ENCODE measurements at places on chromosomes 7 and 10.

GRCh38 chr7:143958781-143959180, 4.1 kb downstream of the OR2F1 start:
- no peak for DNase-seq

GRCh38 chr7:22725585-22725984, 1.4 kb upstream of the IL6 start:
- no peak for DNase-seq

DNA sequence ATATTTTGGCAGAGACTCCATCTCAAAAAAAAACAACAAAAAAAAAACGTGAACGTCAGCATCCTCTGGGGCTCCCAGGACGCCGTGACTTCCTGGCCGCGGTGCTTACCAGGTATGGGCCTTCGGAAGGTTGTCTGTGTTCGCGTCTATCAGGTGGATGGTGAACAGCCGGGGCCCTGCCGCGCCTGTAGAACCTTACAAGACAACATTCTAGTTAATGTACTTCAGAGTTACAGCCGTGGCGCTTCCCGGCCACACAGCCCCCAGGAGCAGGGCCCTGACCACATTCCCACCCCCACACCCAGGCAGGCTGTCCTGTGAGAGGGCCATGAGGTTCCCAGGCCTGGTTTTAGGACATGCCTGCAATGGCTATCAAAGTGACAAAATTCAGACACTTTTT, 111.0 kb downstream of the SMURF1 start:
- no peak for DNase-seq

GRCh38 chr7:4835398-4836205, 26.2 kb downstream of the PAPOLB start:
- DNase-seq: no peak

- DNase-seq: no peak
Measured at GRCh38 chr7:106659166-106659962, 1.6 kb downstream of the CCDC71L start.

GRCh38 chr10:52409195-52409594, 95.1 kb downstream of the DKK1 start:
- DNase-seq: no peak

- DNase-seq: no peak
Measured at GRCh38 chr7:157392256-157393037, 55.6 kb downstream of the DNAJB6 start.

- DNase-seq: no peak
Measured at GRCh38 chr7:74300926-74301325, 11.7 kb downstream of the CLIP2 start.

DNA sequence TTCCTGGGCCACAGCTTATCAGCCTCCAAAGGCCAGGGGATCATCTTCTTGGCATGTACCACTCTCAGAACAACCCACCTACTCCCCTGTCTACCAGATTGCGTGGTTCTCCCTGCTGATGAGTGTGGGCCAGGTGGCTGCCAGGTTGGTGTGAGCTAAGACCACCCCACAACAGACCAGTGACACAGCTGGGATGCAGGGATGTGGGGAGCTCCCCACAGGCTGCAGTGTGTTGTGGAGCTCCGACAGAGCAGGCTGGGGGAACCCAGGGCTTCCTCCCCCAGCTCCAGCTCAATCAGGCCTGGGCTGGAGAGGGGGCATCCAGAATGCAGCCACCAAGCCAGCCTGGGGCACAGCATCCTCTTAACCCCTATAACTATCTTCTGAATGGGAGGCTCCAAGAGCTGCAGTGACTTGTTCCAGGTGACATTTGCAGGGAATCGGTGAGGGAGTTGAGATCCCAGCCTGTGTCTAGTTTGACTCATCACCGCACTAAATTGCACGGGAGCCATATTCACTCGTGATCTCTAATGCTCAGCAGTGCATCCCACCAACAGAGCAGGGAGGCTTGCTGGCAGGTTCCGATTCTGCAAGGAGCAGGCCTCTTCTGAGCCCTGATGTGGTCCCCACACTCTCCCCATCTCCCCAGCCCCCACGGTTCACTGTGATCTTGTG, 596 bp upstream of the GDF2 start:
- DNase-seq: no peak

DNA sequence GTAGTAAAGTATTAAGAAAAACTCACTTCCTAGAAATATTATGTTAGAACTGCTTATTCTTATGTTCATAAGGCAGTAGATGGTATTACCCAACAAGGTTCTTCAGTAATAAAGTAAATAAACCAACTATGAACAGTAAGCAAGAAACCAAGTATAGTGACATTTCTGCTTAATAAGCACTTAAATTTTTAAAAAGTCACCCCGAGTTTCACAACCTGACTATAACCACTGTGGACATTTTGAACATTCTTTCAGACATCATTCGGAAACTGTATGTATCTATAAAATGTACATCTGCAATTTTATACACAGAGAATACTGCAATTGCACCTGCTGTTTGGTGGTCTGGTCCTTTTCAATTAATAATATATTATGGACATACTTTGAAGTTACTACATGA, 1073.6 kb downstream of the XPNPEP1 start:
- DNase-seq: no peak

GRCh38 chr7:72058579-72058978, 353.6 kb downstream of the CALN1 start:
- no peak for DNase-seq

DNA sequence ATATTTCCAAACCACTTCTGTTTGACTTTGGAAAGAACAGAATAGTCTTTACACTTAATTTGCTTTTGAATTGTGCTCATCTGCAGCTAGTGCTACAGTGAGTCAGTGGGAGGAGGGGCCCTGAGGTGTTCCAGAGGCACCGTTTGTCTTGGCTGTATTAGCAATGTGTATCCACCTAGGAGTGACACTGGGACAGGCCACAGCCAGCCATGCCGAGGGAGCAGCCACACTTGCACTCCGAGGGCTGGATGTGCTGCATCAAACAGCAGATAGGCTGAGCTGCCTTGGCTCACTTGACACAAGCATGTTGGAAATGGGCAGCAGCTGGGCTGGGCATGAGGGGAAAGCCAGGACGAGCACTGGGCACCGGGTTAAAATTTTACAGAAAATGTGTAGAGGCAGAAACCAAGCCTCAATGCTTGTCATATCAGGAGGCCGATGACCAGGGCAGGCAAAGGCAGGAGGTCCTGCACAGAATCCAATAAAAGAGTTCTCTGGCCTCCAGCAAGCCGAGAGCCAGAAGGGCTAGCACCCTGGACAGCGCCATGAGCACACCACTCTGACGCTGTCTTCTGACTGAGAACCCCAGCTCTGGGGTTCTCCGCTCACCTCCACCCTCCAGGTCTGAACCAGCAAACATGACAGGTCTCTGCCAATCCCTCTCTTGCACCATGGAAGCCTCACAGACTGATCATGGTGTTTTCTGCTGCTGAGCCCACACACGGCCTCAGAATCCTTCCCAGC, 163.3 kb downstream of the GRID1 start:
- DNase-seq: peak; percentile 44

DNA sequence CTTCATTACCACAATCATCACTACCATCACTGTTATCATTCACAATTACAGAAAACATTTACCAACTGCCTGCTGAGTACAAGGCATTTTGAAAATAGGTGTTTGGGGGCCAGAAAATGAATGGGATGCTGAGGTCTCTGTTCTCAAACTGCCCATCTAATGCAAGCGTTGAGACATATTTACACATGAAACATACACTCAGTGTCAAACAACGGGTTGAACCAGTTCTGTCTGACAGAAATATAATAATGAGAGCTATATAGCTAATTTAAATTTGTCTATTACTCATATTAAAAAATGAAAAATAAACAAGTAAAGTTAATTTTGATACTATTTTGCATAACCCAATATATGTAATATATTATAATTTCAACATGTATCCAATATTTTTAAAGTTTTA, 303.1 kb downstream of the KCNMA1 start:
- DNase-seq: no peak

DNA sequence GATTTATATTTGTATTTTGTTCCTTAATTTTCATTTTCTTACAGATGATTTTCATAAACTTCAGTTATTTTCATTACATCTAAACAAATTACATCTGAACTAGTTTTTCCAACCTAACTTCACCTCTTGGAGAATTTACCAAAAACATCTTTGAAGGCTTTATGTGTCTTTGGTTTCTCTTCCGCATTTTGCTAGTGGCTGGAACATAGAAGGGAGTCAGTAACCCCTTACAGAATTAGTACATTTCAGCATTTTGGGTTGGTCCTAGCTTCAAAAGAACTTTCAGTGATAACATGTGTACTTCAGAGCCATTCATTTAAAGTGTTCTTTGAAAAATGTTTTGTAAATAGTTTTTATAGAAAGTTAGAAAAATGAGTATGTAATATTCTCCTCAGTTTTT, 169.8 kb upstream of the MTPN start:
- no peak for DNase-seq

GRCh38 chr10:71081912-71082311, 130.5 kb upstream of the UNC5B start:
- DNase-seq: no peak

- DNase-seq: no peak
Measured at GRCh38 chr10:69884686-69885085, 83.0 kb downstream of the COL13A1 start.

Data from Calu3 (cell line).